ENCODE measurements at places on chromosomes 7 and 10. TPM values are rescaled to one million over a fixed set of nuclear protein-coding genes. Genes with fewer than 3 reads are reported as not detected.

Gene CYP26C1
- 0.07 TPM for total RNA-seq

Gene EPHA1
- total RNA-seq: 0.21 TPM

Gene CCNY
- total RNA-seq: 54.9 TPM

Gene EFCAB10
- total RNA-seq: not detected

Gene OIT3
- total RNA-seq: not detected

Gene ZNF736
- total RNA-seq: 17.7 TPM

Gene FRAT1
- 2.4 TPM for total RNA-seq

Gene GPR26
- not detected for total RNA-seq

Gene FAM180A
- not detected for total RNA-seq

- no peak overlapping the region for H3K4me3 ChIP-seq
Observed at GRCh38 chr7:102834999-102835398, 77.8 kb upstream of the LRRC17 start.

DNA sequence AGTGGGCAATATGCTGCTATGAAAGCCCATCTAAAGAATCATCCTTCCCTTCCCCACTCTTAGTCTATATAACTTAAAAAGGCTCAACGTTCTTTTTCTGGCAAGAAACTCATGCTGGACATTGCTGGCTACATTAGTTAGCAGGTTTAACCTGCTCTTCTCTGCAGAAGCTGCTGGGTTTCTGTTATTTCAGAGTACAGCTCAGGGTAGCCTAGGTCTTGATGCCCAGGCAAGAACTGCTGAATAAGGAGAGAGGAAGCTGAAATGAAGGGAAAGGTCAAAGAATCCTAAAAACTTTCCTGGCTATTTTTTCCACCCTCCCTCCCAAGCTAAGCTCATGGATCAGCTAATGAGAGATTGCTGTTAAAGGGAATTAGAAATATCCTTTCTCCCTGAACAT is 79.4 kb downstream of the ANKIB1 start:
- H3K4me3 ChIP-seq: no peak overlapping the region
- H3K4me1 ChIP-seq: peaks cover 14% of the 10 kb centered on the region
- H3K27me3 ChIP-seq: no peaks in the 10 kb centered on the region

DNA sequence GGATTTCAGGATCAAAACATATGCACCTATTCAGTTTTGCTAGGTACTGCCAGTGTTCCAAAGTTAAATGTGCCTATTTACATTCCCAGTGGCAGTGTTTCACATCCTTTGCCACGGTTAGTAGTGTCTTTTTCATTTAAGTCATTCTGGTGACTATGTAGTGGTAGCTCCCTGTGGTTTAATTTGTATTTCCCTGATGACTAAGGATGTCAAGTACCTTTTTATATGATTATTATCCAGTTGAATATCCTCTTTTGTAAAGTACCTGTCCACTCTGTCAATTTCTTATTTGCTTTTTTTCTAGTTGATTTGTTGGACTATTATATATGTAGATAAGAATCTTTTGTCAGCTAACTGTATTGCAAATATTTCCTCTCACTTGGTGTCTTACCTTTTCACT is 45.1 kb downstream of the TMEM60 start:
- H3K4me1 ChIP-seq: peaks cover 32% of the 10 kb centered on the region
- H3K36me3 ChIP-seq: peaks cover 5% of the 10 kb centered on the region
- no peak overlapping the region for H3K4me3 ChIP-seq
- DNase-seq: no peak

DNA sequence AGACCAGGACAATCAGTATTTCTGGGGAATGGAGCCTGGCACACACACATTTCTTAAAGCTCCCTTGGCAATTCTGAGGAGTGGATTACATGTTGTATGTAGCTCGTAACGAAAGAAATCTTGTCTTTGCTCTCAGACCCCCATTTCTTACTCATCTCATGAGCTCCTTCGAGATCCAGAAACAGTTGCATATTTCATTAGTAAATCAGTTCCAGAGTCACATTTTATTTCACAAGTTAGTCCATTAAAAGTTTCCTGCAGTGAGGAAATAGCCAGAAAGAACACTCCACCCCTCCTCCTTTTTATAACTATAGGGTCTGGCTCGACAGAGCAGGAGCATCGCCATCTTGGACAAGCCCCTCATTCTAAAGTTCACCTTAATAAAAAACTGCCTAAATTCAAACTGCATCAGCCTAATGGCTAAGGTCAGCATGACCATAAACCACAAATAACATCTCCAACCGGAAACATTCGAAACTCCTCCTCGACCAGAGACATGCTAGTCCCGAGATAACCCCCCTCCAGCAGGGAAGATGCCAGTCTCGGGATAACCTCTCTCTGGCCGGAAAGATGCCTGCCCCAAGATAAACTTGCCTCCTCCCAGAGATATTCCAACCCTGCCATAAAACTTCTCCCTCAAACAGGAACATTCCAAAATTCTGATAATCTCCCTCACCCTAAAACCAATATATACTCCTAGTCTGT is 7.4 kb downstream of the EGFR start:
- peaks cover 33% of the 10 kb centered on the region for H3K27me3 ChIP-seq
- H3K4me3 ChIP-seq: no peak overlapping the region
- no peaks in the 10 kb centered on the region for H3K4me1 ChIP-seq
- no peaks in the 10 kb centered on the region for H3K36me3 ChIP-seq
- DNase-seq: no peak

DNA sequence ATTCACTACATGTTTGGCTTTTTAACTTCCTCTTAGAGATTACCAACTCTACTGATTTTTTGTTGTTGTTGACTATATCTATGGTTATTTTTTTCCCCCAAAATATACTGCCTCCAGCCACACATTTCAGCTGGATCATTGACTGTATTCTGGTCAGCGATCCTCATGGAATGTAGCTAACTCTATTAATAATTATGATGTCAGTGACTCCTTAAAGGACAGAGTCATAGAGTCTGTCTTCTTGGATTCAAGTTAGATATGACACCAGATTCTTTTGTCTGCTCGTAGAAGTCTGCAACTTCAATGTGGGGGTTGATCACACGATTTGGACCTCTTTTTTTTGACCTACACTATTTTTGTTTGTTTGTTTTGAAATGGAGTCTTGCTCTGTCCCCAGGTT is 33.2 kb downstream of the UBN2 start:
- H3K27me3 ChIP-seq: no peaks in the 10 kb centered on the region
- DNase-seq: no peak
- peaks cover 20% of the 10 kb centered on the region for H3K36me3 ChIP-seq
- H3K4me3 ChIP-seq: no peak overlapping the region

DNA sequence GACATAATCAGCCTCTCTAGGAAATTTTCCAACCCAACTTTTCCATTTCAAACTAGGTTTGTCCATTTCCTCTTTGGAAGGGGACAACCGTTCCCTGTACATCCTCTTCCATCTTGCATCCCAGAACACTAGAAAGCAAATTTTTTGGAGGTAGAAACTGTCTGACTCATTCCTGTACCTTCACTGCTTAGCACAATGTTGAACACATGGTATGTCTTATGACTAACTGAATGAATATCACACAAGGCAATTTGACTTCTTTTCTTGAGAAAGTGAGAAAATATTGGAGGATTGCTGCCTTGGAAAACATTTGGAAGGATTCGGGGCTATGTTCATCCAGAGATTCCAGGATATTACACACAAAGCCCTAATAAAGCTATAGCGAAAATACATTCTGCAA is 289.1 kb downstream of the FGFR2 start:
- no peaks in the 10 kb centered on the region for H3K4me1 ChIP-seq
- DNase-seq: no peak
- H3K27ac ChIP-seq: no peak overlapping the region

GRCh38 chr10:51886438-51887068 is 187.2 kb upstream of the CSTF2T start:
- no peaks in the 10 kb centered on the region for H3K4me1 ChIP-seq
- H3K27ac ChIP-seq: no peak overlapping the region
- no peaks in the 10 kb centered on the region for H3K36me3 ChIP-seq
- H3K4me3 ChIP-seq: no peak overlapping the region

DNA sequence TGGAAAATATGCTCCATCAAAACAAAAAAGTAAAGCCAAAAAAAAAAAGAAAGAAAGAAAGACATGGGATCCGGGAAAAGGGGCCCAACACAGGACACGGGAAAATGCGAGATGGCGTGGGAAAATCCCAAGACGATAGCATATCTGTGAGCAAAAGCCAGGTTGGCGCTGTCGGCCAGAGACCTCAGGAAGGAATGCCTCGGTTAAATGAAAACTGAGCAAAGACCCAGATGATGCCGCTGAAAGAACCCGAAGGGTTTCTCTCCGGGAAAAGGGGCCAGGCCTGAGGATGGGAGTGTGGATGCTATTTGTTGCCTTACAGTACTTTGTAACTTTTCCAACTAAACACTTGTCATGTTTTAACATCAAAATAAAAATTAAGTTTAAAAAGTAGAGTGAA is 49.5 kb upstream of the PPP2R2D start:
- no peak for DNase-seq
- H3K4me1 ChIP-seq: peaks cover 6% of the 10 kb centered on the region
- H3K36me3 ChIP-seq: no peaks in the 10 kb centered on the region

- no peak for DNase-seq
- H3K27me3 ChIP-seq: peaks cover 7% of the 10 kb centered on the region
- H3K4me1 ChIP-seq: peaks cover 5% of the 10 kb centered on the region
- no peak overlapping the region for H3K4me3 ChIP-seq
- no peak overlapping the region for H3K27ac ChIP-seq
Observed at GRCh38 chr7:19378345-19378714, 233.1 kb upstream of the FERD3L start.

DNA sequence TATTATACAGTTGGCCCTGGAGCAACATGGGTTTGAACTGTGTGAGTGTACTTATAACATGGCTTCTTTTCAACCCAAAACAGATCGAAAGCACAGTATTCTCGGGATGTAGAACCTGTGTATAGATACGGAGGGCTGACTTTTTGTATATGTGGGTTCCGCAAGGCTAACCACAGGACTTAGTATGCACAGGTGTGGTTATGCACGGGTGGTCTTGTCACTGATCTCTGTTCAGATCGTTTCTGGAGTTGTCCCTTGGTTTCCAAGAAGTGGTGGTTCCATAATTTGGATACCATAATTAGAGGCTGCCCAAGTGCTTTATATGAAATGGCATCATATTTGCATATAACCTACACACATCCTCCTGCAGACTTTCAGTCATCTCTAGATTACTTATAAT is 10.9 kb upstream of the BHLHA15 start:
- peaks cover 28% of the 10 kb centered on the region for H3K4me1 ChIP-seq
- no peak overlapping the region for H3K27ac ChIP-seq
- no peaks in the 10 kb centered on the region for H3K27me3 ChIP-seq
- no peak overlapping the region for H3K4me3 ChIP-seq

GRCh38 chr10:100960251-100960650 is 9.1 kb upstream of the SEMA4G start:
- H3K4me3 ChIP-seq: no peak overlapping the region
- no peak overlapping the region for H3K27ac ChIP-seq
- peaks cover 19% of the 10 kb centered on the region for H3K36me3 ChIP-seq
- no peak for DNase-seq
- H3K4me1 ChIP-seq: no peaks in the 10 kb centered on the region

All from natural killer cell treated with Interleukin-12 subunit alpha and Interleukin-12 subunit beta and Interleukin-15 and Interleukin-18, amount 100 ng/mL, for 72 hours (primary cell).